Activated CD8-positive, alpha-beta memory T cell treated with anti-CD3 and anti-CD28 coated beads for 4 hours (primary cell): ENCODE measurements at places on chromosomes 1 and 21.

DNA sequence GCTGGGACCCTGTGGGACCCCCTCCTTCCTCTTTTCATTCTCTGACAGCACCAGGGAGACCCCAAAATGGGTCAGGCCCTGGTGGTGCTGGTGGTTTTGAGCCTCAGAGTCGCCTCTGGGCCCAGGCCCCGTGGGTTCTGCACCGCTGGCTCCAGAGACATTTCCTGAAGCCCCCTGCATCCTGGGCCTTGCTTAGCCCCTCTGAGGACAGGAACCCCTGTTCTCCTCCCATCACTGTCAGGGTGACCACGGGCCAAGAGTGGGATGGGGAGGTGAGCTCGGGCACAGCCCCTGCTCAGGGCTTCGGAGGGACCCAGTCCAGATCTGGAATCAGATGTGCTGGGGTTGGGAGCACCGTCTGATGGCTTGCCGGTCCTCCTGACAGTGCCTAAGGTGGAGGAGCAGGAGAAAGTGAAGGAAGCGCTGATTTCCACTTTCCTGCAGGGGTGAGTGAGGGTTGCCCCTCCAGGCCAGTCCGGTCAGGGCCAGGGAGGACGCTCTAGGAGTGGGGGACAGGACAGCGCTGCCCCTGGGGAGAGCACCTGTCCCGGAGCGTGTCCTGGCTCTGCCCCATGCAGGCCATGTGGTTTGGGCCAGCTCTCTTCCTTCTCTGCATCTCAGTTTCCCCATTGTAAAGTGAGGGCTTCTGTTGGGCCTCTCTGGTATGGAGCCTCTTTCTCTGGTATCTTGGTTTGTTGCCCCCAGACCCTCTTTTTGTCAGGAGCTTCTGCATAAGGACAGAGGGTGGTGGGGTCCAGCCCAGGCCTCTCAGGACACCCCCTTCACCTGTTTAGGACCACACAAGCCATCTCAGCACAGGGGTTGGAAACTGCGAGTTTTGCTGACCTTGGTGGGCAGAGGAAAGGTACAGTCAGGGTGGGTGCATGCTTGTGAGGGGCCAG, 71.0 kb downstream of the TRIM11 start:
- DNase-seq = no peak

GRCh38 chr1:23543707-23544443, 12.8 kb upstream of the E2F2 start:
- no peak for DNase-seq

GRCh38 chr1:86069757-86070145, 86.8 kb downstream of the COL24A1 start:
- DNase-seq = no peak

DNA sequence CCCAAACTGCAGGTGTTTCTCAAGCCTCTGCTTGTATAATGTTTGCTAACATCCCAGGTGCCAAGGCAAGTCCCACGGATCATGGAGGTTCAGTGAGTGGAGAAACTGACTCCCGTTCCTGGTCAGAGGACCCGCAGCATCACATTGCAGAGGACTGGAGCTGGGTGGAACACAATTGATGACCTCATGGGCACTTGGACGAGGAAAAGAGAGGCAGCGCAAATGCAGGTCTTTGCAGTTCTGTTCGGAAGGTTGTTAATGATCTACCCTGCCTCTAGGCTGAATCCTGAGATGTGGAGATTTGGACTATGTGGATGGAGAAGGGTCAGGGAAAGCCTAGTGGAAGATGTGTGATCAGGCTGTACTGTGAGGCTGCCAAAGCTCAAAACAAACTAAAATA, 192.9 kb downstream of the DUSP10 start:
- no peak for DNase-seq

GRCh38 chr1:232317350-232317749, 312.6 kb downstream of the SIPA1L2 start:
- no peak for DNase-seq

GRCh38 chr1:232968391-232968790, 18.0 kb downstream of the NTPCR start:
- no peak for DNase-seq

GRCh38 chr1:159092036-159092760, 15.6 kb upstream of the AIM2 start:
- no peak for DNase-seq

DNA sequence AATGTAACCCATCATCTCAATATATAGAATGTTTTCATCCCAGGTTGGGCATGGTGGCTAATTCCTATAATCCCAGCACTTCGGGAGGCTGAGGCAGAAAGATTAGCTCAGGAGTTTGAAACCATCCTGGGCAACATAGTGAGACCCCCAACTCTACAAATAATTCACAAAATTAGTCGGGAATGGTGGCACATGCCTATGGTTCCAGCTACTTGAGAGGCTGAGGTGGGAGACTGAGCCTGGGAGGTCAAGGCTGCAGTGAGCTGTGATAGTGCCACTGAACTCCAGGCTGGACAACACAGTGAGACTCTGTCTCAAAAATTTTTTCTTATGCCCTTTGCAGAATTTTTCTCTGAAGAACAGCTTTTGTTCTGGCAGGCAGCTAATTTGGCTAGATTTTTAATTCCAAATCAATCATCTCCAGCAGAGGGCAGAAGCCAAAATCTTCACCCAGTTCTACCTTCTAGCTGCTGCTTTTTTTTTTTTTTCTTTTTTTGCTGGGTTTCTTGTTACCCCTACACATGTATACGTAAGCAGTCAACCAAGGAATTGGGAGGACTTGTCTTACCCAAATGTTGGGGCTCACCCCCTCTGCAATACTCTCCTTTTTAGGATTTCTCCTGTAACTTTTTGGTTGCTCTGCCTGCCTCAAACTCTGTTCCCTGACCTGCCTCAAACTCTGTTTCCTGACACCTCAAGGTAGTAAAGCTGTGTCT, 2.7 kb upstream of the RAD54L start:
- no peak for DNase-seq

GRCh38 chr1:226320930-226321329, 12.0 kb upstream of the LIN9 start:
- DNase-seq = no peak

- no peak for DNase-seq
These were observed 31.6 kb downstream of the BACE2 start for GRCh38 chr21:41199588-41199987.

- no peak for DNase-seq
These were observed 156.2 kb upstream of the SPAG17 start for GRCh38 chr1:118340928-118341910.

GRCh38 chr1:177281901-177282300, 111.1 kb downstream of the BRINP2 start:
- no peak for DNase-seq

DNA sequence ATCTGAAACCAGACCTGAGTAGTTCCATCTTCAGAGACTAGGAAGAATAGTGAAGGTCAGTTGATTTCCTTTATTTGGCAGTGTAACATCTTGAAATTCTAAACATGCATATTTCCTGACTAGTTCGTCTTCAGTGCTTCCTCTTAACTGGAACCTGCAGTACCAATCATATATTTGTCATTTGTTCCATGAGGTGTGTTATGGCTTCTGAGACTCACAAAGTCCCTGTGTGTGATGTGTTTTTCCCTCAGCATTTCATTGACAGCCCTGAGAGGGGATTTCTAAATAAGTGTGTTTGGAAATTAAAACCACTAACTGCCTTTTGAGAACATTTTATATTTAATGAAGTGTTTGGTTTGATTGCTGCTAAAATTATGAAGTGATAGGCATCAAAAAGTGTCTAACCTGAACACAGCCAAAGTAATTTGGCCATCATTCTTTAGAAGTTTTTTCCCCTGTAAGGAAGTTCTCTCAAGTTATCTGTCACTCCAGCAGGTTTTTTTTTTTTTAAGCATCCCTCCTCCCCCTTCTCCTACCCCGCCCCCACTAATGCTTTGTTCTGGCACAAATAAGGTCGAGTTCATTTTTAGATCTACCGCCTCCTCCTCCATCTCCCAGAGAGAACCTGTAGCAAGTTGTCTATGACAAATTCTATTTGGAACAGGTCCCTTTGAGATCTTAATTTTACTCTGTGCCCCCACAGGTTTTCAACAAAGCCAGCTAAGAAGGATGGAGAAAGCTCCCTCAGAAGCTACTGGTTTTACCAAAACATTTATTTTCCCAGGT, 61.4 kb downstream of the TMEM200B start:
- DNase-seq = no peak

DNA sequence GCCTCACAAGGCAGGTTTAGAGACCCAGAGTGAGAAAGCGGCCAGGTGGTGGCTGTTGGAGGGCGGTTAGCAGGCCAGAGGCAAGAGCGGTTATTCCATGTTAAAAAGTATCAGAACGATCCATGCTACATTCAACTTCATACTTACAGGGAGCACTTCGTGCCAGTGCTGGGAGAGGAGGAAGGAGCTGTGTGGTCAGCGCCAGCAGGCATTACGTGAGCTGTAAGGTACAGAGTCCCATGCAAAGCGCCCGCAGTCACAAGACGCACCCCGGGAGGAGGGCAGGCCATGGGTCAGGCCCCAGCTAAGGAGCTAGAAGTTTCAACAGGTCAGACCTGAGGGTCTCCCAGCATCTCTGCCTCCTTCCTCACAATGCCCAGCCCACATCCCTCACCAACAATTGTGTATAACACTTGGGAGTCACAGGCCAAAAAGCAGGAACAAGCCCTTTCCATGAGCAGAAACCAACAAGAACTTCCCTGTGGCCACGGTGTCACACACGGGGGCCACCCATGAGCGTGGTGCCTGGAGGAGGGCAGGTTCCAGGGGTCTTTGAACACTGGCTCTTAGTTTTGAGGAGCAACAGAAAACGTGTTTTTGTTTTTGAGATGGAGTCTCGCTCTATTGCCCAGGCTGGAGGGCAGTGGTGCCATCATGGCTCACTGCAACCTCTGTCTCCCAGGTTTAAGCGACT, 21.8 kb upstream of the GPR153 start:
- DNase-seq = no peak

DNA sequence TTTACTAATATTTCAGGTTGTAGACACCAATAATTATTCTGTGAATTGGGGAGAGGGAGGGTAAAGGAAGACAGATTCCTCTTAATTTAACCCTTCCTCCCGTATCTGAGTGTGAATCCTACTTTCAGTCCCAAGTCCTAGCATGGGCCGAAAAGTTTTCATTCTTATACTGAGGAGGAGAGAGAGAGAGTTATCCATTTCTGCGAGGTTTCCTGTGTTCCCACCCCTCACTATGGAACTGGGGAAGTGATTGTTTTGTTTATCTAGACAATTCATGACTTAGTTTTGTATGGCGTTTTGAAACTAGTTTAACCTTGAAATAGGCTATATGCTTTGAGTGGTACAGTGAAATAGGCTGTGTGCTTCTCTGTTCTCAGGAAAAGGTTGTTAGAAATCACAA, 134.0 kb upstream of the DPYD start:
- DNase-seq = no peak

GRCh38 chr1:23905461-23906025, 7.6 kb downstream of the CNR2 start:
- no peak for DNase-seq

DNA sequence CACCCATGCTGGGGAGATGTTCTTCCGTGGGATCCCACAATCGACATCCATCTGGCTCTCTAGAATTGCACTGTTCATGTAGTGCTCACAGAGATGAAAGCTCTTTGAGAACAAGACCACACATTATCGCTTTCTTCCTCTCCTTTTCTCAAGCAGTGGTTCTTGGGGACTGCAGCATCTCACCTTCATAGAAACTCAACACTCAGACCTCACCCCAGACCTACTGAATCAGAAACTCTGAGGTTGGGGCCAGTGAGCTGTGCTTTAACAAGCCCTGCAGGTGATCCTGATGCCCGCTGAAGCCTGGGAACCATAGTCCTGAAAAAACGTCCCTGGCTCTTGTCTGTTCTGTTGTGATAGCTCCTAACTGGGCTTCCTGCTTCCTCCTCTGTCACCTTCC, 251.3 kb upstream of the FGGY start:
- no peak for DNase-seq

DNA sequence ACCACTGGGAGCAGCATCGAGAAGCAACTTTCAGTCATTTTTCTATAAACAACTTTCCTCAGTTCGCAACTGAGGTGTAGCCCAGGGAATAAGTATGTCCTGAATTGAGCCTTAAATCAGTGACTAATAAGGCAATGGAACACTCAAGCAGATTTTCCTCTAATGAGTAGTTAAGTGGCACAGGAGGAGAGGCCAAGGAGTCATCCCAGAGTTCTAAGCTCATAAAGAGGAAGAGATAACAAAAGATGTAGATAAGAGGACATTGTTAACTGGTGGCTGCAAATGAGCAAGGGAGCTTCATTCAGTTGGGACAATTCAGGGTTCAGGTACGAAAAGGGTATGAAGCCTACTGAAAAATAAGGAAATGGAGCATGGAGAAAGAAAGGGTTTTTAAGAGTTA, 64.5 kb downstream of the LRRC40 start:
- DNase-seq = no peak

DNA sequence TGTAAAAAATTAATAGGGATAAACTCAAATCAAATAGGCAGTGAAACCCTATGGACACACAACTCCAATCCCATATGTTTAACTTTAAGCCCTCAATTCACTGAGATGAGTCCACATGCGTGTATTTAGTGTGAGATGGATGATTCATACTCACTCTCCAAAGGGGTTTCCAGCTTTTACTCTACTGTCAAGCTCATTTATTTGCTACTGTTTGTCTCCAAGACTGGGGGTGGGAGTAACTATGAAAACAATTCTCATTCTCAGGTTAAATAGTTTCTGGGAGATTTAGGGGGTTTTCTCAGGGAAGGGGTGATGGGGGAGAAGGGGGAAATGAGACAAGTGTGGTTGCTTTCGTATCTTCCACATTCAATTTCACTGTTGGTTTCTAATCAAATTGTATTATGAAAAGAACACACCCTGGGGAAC, 2.7 kb downstream of the RAB29 start:
- no peak for DNase-seq

DNA sequence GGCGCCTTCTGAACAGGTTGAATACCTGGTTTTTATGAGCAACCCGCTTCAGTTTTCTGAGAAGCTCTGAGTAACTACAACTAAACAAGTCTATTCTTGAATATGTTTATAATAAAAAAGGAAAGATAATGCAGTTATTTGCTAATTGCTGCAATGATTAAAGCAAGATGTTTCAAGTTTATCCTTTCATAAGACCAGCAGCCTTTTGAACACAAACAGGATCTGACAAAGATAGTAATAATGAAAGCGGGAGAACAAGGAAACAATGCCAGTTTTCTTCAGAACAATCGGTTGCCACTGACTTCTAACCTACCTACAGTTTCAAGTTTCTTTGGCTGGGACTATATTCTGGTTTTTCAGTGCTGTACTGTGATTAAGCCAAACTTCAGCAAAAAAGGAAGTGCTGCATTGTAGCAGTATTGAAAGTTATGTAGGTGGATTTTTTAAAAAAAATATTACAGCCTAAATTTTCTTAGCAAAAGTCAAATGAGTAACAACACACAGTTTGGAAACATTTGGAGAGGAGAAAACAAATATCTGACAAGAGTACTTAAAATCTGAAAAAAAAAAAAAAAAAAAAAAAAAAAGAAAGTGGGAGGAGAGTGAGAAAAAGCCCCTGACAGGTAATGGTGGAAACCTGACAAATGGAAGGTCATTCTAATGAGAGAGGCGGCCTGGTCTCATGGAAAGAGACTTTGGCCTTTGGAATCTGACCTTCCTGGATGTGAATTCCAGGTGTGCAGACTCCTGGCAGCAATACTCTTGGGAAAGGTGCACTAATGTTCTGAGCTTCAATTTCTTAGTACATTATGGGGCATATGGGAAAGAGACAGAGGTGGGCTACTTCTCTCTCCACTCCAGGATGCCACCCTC, 11.4 kb downstream of the KCNJ15 start:
- no peak for DNase-seq
